ENCODE measurements at places on chromosomes 3 and 15.
A peak's percentile ranks its signal among the peaks of the same experiment; 100 is the strongest.

DNA sequence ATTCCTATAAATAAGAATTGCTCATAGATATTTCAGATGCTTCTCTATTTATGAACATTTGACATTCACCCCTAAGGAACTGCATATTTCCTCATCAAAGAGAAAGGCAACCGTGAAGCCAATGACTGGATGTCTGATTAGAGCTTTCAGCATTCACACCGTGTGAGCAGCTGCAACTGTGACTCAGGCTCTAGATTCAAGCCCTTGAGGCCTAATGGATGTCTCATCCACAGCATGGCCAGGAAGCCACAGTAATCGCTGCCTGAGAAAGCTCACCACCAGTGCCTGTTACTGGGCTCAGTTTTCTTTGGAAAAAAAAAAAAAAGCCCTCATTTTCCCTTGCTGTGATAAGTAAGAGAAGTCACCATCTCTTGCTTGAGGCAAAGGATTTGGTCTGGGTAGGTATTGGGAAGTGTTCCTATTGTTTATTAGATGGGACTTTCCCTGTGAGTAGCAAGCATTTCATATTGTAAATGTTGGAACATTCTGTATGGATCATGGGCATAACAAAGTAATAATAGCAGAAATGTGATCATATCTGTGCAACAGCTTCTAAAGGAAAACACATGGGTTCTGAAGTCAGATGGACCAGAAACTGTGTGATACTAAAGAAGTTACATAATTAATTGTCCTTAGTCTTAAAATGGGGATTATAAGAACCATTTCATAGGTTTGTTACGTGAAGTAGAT lies 783.7 kb downstream of the AGBL1 start:
- no peak for DNase-seq

DNA sequence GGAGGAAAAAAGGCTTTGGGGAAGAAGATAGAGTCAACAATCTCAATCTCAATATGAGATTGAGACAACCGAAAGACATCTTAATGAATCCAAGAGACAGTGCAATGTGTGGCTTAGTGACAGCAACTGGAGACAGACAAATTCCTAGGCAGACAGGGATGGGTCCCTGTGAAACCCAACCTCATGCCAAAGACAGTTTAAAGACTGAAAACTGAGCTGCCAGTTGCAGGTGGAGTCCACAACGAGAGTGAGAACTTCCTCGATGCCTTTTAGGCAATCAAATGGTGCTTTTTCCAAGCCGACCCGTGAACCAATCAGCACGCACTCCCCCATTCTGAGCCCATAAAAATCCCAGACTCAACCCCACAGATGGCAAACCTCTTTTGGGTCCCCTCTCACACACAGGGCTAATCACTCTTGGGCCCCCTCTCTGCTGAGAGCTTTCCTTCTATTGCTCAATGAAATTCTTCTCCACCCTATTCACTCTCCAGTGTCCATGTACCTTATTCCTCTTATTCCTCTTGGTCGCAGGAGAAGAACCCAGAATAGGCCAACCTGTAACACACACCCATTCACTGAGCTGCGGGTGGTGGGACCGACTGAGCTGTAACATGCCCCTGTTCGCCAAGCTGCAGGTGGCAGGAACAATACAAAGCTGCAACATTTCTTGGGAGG lies 34.8 kb downstream of the ZMAT3 start:
- no peak for DNase-seq

GRCh38 chr3:46105306-46105919 lies 78.1 kb upstream of the XCR1 start:
- no peak for DNase-seq

- peak; percentile 68 for DNase-seq
Observed at GRCh38 chr3:38030126-38031021, 932 bp upstream of the PLCD1 start.

GRCh38 chr3:61666615-61667330 lies 105.4 kb downstream of the PTPRG start:
- no peak for DNase-seq

GRCh38 chr15:70242951-70243685 lies 145.4 kb upstream of the TLE3 start:
- DNase-seq: no peak

GRCh38 chr3:44074181-44074580 lies 167.5 kb upstream of the TOPAZ1 start:
- no peak for DNase-seq

GRCh38 chr3:127674790-127675189 lies 2.0 kb downstream of the ABTB1 start:
- DNase-seq: no peak

DNA sequence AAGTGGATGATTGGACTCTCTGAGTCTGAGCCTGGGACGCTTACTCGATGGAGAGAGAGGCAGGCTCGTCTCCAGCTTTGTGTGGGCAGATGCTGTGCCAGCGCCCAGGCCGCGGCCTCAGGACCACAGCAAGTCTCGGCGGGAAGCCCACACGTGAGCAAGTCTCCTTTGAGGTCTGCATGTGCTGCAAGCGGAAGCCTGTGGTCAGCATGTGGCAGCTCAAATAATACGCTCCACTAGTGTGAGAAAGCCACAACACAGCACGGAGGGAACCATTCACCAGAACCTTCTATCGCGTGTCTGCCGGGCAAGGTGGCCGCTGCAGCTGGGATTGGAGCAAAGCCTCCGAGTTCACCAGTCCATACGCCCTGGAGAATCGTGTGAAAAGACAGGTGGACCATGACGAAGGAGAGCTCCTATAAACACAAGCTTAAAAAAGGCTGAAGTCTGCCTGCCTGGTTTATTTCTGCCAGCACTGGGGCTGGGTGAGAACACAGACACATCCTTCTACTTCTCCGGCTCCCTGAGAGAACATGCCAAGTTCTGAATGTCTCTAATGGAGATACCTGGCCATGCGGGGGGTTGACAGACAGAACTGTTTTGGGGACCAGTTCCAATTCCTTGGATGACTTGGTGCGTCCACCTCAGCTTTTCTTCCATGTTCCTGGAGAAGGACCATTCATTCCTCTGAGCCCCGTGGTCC lies 82.0 kb upstream of the LRIG1 start:
- no peak for DNase-seq

- no peak for DNase-seq
Observed at GRCh38 chr15:73369154-73369694, 466 bp upstream of the HCN4 start.

DNA sequence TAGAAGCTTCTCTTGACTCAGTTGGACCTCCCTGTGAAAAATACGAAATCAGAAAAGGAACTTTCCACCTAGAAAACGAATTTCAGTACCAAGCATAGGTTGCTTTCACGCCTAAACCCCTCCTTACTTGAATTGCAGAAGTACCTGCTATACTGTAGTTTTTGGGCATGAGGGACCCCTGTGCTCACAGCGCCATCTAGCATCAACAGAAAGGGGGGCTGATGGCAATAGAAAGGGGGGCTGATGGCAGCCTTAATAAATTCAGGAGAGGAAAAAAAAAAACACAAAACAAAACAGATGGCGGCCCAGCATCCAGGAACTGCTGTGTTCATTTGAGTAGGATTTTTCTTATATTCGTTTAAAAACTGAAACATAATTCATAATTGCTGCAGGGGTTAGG lies 96.7 kb downstream of the NPAP1 start:
- DNase-seq: no peak

Data from tibial artery (tissue), 4 donors.